ENCODE measurements at places on chromosomes 12 and 14.

DNA sequence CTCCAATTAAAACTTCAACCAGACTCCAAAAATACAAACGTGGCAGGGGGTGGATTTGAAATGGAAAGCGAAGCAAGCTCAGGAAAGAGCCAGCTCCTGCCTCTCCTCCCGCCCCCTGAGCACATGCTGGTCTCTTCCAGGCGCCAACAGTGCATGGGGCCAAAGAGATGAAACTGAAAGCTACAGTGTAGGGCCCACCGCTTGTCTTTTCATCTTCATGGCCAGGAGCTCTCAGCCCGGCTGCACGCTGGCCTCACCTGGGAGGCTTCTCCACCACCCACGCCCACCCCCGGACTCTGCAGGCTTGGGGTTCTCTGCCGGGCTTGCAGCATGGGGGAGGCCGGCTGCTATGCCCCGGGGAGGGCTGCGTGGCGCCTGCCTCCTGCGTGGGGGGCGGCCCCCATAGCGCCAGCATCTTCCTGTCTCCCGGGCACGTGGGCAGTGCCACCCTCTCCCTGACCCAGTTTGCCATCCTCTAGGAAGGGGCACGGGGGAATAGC, 2.0 kb downstream of the RIMBP2 start:
- peak; percentile 51 for DNase-seq

- peak; percentile 50 for DNase-seq
Measured at GRCh38 chr14:77040741-77041653, 12.5 kb upstream of the IRF2BPL start.

DNA sequence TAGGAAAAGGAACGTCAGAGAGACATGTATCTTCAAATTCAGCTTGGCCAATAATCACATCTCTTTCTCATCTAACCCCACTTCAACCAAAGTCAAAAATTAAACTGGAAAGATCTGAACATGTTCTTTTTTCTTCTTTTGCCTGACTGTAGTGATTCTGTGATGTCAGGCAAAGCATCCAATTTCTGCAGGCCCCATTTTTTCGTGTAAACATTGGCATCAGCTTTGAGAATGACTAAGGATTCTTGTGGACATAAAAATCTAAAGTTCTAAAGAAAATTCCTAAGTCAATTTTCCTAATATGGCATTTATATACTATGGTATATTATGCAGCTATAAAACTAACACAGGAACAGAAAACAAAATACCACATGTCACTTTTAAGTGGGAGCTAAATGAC, 89.1 kb downstream of the STXBP6 start:
- no peak for DNase-seq

DNA sequence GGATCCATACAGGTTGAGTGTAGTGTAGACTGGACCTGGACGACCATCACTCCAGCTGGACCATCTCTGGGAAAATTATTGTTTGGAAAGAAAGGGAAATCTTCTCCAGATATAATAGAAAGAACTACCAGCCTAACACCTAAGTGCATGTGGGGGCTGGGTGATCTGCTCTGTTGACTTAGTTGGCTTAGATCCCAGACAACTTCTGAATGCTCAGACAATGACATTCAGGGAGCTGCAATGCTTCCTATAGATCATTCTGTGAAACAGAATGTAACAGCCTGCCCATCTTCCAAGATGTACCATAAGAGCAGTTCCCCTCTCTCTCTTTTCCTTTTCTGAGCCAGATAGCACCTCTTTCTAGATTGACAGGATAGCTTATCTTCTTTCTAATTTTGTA, 572.8 kb upstream of the STXBP6 start:
- no peak for DNase-seq

DNA sequence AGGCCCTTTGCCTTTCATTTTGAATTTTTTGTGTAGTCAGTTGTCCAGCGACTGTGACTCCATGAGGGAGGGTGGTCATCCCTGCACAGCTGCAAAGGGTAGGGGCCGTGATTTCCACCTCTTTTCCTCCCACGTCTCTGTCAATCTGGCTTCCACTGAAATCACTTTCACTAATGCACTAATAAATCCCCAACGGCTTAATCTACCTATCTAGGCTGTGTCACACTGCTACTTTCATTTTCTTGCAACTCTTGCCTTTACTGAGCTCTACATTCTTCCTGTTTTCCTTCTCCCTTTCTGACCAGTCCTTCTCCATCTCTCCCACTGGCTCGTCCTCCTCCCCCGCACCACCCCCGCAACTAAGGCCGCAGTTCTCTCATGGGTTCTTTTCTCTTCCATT, 212.3 kb upstream of the FOXN3 start:
- no peak for DNase-seq

- DNase-seq: no peak
Measured at GRCh38 chr12:116174006-116174405, 103.5 kb downstream of the MED13L start.

- DNase-seq: peak; percentile 41
Measured at GRCh38 chr12:25382311-25383106, 131.8 kb upstream of the KRAS start.

GRCh38 chr12:66024949-66025348, 105.6 kb downstream of the LLPH start:
- no peak for DNase-seq

DNA sequence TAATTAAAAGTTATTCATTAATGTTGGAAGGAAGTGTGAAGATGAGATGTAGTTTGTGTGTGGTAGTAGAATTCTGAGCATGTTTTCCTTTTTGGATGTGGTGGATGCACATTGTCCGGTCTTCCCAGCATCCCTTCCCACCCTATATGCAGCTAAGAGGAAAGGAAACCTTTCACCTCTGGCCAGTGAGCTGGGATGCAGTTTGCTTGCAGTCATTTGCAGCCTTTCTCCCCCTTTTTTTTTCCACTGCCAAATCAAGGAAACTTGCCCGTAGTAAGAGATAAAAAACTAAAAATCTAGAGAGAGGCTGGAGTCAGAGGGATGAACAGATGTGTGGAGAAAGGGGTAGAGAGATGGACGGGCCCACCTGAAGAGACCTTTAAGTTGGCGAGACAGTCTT, 72.5 kb upstream of the SLC38A2 start:
- no peak for DNase-seq

DNA sequence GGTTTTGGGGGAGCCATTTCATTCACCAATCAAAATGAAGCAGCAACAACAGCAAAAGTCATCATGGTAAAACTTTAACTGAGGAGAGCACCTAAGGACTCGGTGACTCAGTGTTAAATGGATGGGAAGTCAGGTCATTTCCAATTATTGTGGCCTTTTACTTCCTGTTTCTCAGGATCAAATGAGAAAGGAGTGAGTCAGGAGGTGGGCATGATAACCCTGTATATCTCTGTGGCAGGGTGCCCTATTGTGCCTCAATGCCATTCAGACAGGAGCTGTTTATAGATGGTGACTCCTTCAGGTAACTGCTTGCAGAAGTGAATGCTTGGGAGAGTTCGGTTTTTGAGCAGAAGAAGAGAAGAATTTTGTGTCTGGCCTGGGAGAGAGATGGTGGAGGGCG, 135.5 kb upstream of the CPM start:
- DNase-seq: no peak

- DNase-seq: no peak
Measured at GRCh38 chr12:99119449-99119848, 474.4 kb downstream of the APAF1 start.

Measured in femur (tissue), 1 donor.